ENCODE measurements at places on chromosomes 3 and 15.

- DNase-seq: no peak
Measured at GRCh38 chr3:152416808-152417580, 148.3 kb downstream of the MBNL1 start.

DNA sequence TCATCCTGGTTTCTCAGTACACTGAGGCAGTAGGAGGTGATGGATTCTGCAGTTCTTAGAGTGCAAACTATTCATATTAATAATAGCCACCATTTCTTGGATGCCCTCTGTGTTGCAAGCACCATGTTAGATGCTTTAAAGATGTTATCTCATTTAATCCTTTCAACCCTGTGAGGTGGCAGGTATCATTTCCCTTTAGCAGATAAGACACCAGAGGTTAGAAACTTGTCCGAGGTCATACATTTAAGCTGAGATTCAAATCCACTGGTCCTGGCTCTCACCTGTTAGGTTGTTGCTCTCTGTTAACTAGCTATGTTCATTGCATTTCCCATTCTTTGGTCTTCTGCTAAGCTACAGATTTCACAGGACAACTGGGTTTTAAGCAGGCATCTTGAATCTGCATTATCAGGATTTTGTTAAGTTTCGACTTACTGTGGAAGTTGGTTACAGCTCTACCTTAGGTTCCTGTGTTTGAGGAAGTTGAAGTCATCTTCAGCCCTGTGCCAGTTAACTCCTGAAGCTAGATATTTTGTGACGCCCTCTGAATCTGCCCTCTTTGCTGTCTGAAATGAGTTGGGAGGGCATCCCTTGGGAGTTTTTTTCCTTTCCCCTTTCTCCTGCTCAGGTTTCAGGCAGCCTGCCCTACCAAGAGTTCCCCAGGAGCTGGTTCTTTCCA is 6.4 kb downstream of the PDE8A start:
- DNase-seq: no peak

DNA sequence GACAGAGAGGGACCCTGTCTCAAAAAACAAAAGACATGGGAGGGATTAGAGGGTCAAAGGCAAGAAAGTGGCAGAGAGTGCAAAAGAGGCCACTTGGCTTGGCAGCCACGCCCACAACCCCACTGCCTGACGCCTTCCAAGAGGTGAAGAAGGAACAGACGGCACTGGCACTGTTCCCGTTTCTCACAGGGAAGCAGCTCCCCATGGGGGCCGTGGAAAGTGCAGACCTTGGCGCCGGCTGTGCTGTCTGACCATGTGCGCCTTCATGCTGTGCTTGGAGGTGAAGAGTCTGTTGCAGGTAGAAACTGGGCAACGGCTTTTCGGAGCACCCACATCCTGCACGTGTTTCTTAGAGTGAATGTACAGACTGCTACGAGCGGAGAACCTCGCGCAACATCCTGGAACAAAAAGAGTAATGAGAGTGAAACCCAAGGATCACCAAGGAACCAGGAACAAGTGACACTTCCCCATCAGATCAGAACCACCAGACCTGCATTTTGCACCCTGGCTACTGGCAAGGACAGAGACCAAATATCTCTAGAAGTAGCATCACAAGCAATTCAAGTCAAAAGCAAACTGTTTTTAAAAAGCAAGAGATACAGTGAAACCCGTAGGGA is 9.7 kb downstream of the ZXDC start:
- no peak for DNase-seq

DNA sequence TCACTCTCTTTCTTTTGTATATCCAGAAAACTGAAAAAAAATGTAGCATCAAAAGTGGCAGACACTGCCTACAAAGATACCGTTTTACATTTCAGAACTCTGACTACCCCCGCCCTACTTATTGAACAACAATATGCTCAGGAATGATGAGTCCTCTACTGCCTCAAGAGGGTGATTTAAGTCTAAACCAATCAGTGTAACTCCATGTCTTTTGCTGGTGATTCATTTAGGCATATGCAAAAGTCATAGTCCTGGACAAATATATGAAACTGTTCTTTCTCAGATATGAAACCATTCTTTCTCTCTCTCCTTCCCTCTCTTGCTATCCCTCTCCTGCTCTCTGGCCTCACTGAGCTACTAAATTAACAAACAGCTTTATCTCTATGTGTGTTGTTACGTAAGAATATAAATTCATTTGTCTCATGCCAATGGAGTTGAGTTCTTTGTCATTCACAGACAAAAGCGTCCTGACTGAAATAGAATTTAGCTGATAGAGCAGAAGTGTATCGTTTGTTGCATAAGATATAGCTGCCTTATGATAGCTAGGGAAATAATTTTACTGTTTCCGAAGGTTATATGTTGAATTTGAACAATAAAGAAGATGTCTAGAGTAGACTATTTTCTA is 133.7 kb upstream of the OSTN start:
- DNase-seq: no peak

GRCh38 chr15:74816624-74817369 is 4.2 kb downstream of the LMAN1L start:
- DNase-seq: no peak

- DNase-seq: no peak
Measured at GRCh38 chr15:90463381-90463780, 66.3 kb upstream of the CRTC3 start.

DNA sequence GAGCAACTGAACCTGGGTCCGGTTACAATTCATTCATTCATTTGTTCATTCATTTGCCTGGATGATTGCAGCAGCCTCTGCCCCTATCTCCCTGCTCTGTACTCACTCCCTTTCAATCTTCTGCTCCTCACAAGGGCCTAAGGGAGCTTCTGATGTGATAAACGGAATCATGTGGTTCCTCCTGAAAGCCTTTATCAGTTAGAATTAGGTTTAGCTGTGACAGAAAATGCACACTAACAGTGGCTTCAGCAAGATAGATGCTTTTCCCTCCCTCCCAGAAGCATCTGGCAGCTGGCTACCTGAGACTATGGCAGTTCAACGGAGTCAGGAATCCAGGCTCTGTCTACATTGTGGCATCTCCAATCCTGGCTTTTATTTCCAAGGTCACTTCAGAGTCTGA is 196.0 kb downstream of the ADAMTS9 start:
- no peak for DNase-seq

GRCh38 chr3:16884084-16884747 is 539 bp upstream of the PLCL2 start:
- no peak for DNase-seq

- DNase-seq: no peak
Measured at GRCh38 chr3:2423143-2423542, 324.5 kb downstream of the CNTN4 start.

DNA sequence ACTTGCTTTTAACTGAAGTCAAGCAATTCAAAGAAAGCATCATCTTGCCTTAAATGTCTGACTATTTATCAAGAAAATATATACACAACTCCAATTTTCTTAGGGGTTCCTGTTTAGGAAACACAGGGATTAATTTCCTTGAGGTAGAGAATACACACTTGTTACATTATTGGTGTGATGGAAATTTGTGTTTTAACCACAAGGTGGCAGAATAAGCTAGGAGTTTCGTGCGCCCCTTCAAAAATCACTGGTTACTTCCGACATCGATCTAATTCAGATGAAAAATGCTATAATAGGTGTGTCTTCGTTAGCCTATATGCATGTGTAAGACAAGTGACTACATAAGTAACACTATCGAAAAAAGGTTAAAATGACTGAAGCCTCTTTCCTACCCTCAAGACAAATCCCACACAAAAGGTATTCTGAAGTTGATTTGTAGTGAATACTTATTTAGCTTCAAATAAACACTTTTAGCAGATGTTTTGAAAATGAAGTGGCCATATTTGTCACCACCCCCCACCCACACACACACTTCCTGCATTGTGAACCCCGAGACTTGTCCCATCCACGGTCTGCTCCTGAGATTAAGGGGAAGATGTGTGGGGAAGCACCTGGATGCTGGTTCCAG is 246.5 kb downstream of the ROBO1 start:
- DNase-seq: no peak

DNA sequence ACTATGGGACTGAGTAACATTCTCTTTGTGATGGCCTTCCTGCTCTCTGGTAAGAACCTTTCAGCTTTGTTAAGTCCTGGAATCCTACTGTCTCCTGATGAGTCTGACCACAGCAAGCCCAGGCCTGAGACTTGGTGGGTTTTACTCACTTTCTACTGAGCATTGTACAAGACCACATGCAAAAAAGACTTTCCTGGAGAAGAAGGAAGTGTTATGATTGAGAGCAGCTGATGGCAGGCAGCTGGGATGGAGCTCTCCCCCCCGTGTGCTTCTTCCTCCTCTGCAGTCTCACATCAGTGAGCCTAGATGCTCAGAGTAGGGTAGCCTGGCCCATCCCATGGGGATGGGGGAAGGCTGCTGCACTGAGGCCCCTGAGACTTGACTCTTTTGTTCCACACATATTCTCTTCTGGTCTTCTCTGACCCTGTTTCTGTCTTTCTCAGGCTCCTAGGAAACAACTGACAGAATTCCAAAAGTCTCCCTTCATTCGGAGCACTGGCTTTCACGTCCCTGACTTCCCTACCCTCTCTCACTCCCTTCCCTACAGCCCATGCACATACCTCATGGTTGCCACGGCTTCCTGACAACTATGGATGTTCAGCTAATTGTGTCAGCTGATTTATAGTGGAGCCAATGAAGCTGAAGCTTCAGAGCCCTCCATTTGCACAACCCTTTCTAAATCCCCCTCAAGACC is 36.6 kb downstream of the CD86 start:
- DNase-seq: no peak

- no peak for DNase-seq
Measured at GRCh38 chr15:42931702-42932486, 11.3 kb upstream of the TTBK2 start.

- DNase-seq: no peak
Measured at GRCh38 chr3:52236424-52236886, 2.5 kb downstream of the TWF2 start.

GRCh38 chr3:126035362-126036050 is 48.4 kb downstream of the SLC41A3 start:
- DNase-seq: no peak

GRCh38 chr3:105938101-105938500 is 69.3 kb upstream of the CBLB start:
- peak; percentile 92 for DNase-seq

GRCh38 chr15:76912430-76912829 is 7.3 kb upstream of the SCAPER start:
- no peak for DNase-seq

- no peak for DNase-seq
Measured at GRCh38 chr3:48436855-48437254, 3.1 kb downstream of the CCDC51 start.

- DNase-seq: no peak
Measured at GRCh38 chr15:52291204-52291603, 4.4 kb downstream of the MYO5C start.

DNA sequence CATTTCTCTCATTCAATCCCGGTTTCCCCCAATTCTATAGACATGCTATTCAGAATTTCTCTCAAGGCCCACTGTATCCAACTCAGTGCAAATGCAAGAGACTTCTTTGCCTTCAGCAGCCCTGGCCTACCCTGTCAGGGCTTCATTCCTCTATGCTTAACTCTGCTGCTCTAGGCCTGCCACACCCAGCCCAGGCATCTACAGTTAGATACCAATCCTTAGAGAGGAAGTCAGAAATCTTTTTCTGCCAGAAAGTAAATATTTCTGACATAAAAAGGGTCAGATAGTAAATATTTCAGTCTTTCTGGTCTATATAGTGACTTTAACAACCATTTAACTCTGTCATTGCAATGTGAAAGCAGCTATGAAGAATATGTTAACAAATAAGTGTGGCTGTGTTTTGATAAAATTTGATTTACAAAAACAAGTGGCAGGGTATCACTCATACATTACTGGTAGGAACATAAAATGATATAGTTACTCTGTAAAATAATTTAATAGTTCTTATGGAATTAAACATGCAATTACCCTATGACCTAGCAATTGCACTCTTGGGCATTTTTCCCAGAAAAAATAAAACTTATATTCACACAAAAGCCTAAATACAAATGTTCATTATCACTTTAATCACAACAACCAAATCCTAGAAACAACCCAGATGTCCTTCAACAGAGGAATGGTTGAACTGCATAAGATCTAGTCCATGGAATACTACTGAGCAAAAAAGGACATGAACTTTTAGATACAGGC is 942.0 kb downstream of the SQOR start:
- no peak for DNase-seq

DNA sequence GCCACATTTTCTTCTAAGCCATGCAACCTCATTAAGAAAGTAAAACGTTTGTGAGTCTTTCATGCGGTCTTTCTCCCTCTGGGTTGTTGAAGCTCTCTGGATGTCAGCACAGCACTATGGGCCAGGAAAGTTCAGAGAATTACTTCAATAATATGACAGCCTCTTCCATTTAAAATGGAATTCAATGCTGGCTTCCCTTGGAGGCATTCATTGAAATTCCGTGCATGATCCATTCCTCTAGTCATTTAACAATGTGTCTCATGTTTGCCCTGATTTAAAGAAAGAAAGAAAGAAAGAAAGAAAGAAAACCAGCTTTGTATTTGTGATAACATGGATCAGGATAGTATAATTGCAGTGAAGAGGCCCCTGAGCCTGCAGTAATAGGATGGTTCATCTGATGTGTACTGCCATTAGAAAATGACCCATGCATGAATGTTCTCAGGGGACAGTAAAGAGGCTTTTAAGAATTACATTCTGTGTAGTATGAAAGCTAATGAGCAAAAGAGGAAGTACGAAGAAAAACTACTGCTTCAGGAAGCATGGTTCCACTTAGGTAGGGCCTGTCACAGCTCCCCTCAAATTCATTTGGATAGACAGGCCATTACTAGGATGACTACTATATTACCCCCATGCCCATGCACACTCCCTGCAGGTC is 146.0 kb downstream of the ARPP21 start:
- no peak for DNase-seq

DNA sequence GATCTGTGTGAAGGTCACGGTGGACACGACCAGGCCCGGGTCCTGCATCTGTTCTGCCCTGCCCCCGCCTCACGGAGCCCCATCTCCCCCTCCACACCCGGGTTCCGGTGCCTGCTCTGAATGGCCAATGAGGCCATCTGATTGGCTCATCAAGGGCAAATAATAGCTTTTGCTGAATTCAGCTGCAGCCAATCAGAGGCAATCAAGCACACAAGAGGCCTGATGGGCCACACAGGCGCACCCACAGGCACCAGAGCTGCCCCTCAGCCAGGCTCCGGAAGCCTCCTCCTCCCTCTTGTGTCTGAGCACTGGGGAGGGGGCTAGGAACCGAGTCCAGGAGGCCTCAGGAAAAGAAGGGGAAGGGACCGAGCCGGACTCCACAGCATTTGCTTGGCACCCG is 49.5 kb downstream of the CACNA2D2 start:
- DNase-seq: no peak

GRCh38 chr15:36977659-36978058 is 122.7 kb downstream of the MEIS2 start:
- DNase-seq: no peak

DNA sequence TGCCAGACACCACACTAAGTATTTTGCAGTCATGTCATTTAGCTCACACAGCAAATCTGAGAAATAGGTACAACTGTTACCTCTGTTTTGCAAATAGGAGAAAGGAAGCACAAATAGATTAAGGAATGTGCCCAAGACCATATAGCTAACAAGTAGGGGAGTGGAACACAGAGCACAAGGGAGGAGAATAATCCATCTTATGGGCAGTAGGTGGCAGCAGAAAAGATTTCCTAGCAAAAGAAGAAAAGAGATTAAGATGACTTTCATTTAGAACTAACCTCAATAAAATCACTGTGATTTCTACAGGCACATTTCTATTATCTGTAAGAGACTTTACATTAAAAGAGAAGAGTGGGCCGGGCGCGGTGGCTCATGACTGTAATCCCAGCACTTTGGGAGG is 49.1 kb downstream of the NR1I2 start:
- no peak for DNase-seq

GRCh38 chr3:102255736-102256135 is 179.1 kb upstream of the ZPLD1 start:
- no peak for DNase-seq

- DNase-seq: peak; percentile 3
Measured at GRCh38 chr3:3799173-3800079, at the start of gene LRRN1. Gene LRRN1 (plus strand): TSS chr3:3799431. CDS start chr3:3844642, 45,211 bp downstream.

Data from NCI-H1694 (cell line).